Hematopoietic multipotent progenitor cell treated with erythropoietin and hydrocortisone succinate and interleukin-3 and kit ligand, for 8 days (in vitro differentiated cells): ENCODE measurements at places on chromosomes 12 and 14.

- DNase-seq: no peak
These were observed 101.5 kb upstream of the USP15 start for GRCh38 chr12:62158461-62159360.

DNA sequence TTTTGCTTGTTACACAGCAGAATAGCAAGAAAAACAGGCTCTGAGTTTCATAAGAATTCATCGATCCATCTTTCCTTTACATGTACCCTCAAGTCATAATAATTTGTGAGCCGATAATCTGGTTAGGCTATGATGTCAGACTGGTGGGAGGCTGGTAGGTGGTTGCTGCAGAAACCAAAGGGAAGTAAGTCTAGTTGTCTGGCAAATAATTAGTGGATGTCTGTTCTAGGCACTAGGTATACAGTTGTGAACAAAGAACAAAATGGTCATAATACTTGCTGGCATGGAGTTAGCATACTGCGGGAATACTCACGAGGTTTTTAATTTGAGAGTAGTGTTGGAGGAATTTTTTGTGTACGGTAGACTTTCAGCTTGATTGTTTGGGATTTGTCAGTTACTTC, 8.8 kb downstream of the SUSD6 start:
- no peak for DNase-seq

GRCh38 chr12:111298582-111299436, 70.1 kb downstream of the PHETA1 start:
- peak; percentile 61 for DNase-seq

- no peak for DNase-seq
These were observed 41.8 kb downstream of the ATP6V1D start for GRCh38 chr14:67317822-67318221.

DNA sequence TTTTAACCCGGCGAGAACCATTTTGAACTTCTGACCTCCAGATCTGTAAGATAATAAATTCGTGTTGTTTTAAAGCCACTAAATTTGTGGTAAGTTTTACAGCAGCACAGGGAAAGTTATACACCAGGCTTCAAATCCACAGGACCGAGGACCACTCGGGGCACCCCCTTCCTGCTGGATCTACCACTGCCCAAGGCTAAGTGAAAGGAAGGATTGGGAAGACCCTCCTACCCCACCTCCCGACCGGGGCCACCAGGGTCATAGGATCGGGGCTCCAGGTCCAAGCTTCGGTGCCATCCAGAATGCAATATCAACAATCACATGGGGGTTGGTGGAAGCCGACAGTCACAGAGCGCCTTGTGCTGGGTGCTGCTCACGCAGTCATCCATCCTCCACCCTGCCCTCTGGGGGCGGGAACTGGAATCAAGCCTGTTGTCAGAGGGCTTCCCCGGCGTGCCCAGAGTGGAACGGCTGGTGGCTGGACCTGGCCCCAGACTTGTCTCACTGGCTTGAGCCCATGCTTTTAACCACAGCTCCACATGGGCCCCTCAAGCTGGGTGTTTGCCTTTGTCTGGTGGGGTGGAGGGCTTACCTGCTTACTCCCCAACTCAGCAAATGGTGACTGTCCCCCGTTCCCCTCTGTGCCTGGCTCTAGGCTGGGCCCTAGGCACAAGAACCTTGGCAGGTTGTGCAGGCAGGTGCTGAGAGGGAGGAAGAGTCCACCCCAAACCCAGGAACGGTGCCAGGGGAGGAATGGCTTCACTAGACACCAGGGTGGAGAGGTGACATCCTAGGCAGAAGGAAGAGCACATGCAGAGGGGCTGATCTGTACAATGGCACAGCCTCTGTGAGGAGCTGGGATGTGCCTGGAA, 180.3 kb upstream of the RTL1 start:
- DNase-seq: no peak

- DNase-seq: no peak
These were observed 783.8 kb downstream of the VRK1 start for GRCh38 chr14:97581016-97581415.

DNA sequence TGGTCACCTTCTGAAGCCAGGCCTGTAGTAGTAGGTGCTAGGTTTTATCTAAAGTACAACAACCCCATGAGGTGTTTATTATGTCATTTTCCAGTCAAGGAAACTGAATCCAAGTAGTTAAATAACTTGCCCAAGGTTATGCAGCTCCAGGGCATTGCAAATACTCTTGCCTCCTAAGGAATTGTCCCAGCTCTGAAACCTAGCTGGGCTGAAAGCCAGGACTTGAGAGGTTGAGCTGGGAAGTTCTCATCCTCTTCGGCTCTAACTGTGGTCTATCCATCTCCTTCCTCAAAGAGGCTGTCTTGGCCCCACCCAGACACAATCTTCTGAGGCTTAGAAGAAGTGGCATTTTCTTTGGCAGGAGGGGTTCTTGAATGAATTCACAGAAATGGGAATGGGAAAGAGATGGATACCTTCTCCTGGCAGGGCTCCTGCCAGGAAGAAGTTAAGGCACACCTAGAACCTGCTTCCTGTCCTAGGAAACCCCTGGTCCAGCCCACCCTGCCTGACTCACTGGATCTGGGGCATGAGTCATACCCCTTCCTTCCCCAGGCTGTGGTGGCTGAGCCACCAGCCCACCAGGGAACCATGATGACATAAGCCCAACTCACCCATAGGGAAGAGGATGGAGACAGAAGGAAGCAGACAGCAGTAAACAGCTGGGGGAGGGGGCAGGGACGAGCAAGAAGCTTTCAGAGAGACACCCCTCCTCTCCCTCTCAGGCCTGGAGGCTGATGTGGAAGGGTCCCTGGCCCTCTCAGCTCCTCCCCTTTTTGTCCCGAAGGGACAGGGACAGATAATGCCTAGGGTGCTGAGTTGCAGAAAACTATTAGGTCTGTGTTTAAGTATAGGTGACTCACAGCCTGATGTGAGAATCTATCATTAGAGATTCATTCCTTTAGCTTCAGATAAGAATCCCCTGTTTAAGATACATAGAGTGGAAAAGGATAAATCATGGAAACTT, 2.1 kb upstream of the PLEK2 start:
- DNase-seq: peak; percentile 58

DNA sequence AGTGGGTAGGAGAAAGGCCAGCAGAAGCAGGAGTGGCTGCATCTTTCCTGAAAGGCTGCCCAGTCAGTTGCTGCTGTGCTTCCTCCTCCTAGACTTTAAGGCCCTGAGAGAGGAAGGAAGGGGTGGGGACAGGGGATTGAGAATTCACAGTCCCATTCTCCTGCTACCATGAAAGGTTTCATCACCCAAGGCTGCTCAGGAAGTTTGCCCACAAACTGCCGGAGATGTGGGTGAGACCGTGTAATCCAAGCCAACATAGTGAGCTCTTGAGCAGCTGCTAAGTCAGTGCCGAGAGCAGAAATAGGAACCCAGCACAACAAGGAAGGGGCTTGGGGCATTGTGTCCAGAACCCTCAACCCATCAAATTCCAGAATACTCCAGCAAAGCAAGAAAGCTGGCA, at the start of gene CTSG:
Gene CTSG, minus strand, starts transcription at position 69 of the 400 bp plus-strand sequence. Its CDS starts 27 bp downstream, at position 42.
- DNase-seq: peak; percentile 12

- no peak for DNase-seq
These were observed 45.2 kb upstream of the FKBP4 start for GRCh38 chr12:2749580-2749979.

- no peak for DNase-seq
These were observed 130.7 kb upstream of the RPL10L start for GRCh38 chr14:46782281-46782680.

- DNase-seq: peak; percentile 81
These were observed 344 bp downstream of the LPAR5 start for GRCh38 chr12:6635375-6635855.

DNA sequence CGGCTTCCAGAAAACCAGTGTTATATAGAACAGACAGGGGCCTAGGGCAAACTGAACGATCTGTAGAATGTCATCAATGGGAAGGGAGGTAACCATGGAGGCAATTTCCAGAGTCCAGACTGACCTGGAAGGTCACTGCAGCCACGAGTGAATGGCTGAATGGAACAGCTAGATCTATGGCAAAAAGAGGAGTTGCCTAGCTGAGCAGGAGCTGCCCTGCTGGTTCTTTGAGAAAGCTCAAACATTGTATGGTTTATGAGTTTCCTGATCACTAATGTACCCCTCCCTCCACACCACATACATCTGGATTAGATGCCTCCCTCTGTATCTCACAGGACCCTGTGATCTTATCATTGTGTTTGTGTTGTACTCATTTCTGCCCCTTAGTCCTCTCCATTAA, 1.0 kb upstream of the RERG start:
- no peak for DNase-seq

DNA sequence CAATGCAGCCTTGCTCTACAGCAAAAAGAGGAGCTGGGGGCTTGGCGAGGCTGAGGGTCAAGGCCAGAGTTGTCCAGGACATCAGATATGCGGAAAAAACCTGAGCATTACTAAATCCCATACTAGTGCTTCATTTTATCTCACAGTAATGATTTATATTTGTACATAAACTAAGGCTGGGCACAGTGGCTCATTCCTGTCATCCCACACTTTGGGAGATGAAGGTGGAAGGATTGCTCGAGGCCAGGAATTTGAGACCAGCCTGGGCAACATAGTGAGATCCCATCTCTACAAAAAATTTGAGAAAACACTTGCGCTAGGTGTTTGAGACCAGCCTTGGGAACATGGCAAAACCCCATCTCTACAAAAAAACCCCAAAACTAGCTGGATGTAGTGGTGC, 11.6 kb upstream of the JPH4 start:
- DNase-seq: no peak

DNA sequence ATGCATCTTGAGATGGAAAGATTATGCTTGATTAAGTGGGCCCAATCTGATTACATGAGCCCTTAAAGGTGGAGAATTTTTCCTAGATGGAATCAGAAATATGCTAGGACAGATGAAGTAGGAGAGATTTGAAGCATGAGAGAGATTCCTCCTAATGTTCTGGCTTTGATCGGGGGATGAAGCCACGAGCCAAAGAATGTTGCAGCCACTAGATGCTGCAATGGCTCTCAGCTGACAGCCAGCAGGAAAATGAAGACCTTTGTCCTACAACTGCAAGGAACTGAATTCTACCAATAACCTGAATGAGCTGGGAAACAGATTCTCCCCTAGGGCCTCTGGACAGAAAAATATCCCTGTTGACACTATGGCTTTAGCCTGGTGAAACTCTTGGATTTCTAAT, 82.6 kb upstream of the ATP2B1 start:
- DNase-seq: no peak

GRCh38 chr12:121717041-121717699, 4.6 kb downstream of the TMEM120B start:
- DNase-seq: no peak

DNA sequence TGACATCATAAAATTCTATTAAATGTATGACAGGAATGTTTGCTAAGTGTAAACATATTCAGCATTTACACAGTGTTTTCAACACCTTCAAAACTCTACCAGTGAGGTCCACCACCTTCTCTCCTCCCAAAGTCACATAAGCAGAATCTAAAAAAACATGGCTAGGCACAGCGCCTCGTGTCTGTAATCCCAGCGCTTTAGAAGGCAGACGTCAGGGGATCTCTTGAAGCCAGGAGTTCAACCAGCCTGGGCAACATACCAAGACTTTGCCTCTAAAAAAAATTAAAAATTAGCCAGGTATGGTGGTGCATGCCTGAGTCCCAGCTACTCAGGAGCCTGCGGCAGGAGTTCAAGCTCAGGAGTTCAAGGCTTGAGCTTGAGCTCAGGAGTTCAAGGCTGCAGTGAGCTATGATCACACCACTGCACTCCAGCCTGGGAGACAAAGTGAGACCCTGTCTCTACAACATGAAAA, 30.0 kb downstream of the NUMB start:
- no peak for DNase-seq

GRCh38 chr14:70045844-70046535, 142.8 kb downstream of the SLC8A3 start:
- peak; percentile 37 for DNase-seq

- DNase-seq: no peak
These were observed 101.1 kb upstream of the FRMD6 start for GRCh38 chr14:51550636-51551035.

DNA sequence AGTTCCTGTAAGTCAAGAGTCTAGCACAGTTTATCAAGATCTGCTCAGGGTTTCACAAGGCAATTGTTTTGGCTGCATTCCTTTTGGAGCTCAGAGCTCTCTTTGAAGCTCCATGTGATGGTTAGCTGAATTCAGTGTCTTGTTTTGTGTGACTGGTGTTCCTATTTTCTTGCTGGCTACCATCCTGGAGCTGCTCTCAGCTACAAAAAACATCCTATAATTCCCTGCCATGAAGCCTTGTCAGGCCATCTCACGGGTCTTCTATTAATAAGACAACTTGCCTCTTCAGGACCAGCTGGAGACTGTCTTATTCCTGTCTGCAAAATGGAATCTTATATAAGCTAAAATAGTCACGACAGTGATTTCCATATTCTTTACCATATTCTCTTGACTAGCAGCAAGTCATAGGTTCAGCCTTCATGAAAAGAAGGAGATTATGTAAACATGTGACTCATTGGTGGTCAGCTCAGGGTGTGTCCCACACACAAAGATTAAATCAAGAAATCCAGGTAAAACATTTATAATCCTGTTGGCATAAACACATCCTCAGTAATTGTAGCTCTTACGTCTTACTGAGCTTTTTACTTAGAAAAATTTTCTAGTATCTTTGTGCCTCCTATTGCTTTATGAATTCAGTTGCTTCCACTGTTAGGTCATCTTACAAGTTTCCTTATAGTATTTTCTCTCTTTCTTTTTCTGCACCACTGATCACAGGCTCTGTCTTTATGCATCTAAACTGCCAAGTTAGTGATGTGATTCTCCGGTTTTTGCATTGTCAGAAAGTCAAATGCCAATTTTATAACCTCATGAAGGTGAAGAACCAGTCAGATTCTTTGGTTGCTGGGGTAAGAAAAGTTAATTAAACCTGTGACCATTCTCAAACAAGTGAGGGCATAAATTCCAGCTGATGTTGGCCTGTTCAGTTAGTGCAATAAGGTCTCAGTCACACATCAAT, 378.5 kb upstream of the MGAT4C start:
- no peak for DNase-seq

- DNase-seq: peak; percentile 39
These were observed at the start of gene PDE3A for GRCh38 chr12:20368114-20368650. TSS of gene PDE3A (plus strand) at chr12:20368537. CDS start at chr12:20369285, 748 bp downstream.

DNA sequence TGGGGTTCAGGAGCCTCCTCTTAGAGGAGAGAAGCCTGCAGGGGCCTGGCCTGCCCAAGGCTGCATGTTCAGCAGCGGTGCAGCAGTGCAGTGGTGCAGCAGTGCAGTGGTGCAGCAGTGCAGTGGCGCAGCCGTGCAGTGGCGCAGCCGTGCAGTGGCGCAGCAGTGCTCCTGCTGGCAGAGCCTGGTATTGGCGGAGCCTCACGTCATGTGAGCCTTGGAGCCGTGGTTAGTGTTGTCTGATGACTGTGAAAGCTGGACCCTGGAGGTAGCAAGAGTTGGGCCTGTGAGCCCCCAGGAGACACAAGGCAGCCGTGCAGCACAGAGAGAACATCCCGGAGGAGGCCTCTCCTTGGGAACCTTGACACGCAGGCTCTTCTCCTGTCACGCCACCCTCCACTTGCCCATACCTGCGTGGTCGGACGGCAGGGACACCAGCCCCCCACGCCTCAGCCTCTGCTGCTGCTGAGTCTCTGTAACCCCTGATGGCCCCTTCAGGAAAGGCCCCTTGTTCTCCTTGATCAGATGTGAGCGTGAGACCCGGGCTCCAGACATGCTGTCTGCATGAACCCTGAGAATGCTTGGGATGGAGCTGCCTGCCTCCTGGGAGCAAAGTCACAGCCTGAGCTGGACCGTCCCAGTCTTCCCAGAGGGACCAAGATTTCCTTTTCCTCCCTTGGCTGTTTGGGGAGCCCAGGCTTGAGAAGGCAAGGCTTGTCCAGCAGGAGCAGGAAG, 193.7 kb downstream of the KIF26A start:
- peak; percentile 3 for DNase-seq

- no peak for DNase-seq
These were observed 464.9 kb downstream of the PDZRN4 start for GRCh38 chr12:41652981-41653380.
